ENCODE measurements at places on chromosomes 13 and 19.
A peak's percentile ranks its signal among the peaks of the same experiment; 100 is the strongest.

- no peak for DNase-seq
These were observed 24.6 kb upstream of the IGSF23 start for GRCh38 chr19:44588771-44589112.

DNA sequence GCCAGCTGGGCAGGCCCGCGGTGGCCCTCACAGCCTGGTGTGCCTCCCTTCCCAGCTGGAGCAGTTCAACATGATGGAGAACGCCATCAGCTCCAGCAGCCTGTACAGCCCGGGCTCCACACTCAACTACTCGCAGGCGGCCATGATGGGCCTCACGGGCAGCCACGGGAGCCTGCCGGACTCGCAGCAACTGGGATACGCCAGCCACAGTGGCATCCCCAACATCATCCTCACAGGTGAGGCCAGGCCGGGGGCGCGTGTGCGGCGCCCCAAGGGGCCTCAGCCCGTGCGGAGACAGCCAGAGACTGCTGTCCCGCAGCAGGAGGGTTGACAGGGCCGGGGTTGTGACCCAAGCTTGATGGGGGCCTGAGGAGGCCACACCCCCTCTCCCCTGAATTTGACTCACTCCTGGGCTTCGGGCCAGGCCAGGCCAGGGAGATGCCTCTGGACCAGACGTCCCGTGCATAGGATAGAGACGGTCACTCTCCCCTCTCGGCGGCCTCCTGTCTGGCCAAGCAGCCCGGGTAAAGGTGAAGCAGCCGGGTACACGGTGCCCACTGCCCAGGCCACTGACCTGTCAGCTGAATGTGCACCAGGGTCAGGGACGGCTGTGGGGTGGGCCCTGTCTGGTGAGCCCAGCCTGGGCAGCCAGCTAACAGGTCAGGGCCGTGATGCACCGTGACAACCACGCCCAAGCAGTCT lies 15.4 kb downstream of the COMP start:
- no peak for DNase-seq

DNA sequence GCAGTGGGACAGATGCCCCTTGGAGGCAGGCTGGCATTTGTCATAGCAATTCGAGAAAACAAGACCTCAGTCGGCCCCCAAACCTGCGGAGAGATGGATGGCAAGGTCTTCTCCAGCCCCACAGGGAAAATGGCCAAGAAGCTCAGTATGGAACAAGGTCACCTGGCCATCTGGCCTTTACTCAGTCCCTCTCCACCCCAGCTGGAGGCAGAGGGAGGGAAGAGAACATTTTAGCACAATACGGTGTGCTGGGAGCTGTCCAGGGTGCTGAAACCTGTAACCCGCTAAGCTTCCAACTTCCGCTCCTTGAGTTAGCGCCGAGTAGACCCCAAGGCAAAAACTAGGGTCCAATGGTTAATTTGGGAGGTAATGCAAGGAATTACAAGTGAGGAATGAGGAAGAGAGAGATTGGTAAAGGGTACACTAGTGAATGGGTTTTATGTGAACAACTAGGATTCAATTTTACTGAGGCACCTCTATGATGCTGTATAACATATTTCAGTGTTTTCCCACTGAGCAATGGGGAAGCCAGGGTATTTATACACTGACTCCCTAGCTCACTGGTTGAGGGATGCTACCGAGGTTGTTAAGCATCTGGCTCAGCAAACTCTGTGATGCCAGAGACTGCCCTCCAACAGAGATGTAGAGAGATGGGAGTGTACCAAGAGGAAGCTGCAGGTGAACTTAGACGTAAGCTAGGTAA lies 64.3 kb downstream of the CACNA1A start:
- DNase-seq = peak; percentile 96

GRCh38 chr13:19178901-19179593 lies 2.6 kb downstream of the TUBA3C start:
- DNase-seq = peak; percentile 9

DNA sequence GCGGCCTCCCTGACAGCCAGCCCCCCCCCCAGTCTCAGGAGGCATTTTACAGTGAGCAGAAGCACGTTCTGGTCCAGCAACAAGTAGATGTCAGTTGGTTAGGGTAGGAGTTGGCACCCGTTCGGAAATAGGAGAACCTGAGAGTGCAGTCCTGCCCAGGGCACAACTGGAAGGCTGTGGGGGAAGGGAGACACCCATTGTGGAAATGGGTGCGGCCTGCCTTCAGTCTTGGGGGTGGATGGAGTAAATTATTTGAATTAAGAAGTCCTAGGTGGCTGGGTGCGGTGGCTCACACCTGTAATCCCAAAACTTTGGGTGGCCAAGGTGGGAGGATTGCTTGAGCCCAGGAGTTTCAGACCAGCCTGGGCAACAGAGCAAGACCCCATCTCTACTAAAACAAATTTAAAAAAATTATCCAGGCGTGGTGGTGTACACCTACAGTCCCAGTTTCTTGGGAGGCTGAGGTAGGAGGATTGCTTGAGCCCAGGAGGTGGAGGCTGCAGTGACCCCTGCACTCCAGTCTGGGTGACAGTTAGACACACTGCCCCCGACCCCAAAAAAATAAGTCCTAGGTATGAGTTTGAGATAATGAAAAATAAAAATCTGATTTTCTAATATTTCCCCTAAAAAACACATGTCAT lies 1.2 kb downstream of the CIRBP start:
- DNase-seq = no peak

- no peak for DNase-seq
These were observed 18.1 kb downstream of the AKT2 start for GRCh38 chr19:40266912-40267600.

- no peak for DNase-seq
These were observed 285.8 kb upstream of the PCDH9 start for GRCh38 chr13:67515895-67516294.

DNA sequence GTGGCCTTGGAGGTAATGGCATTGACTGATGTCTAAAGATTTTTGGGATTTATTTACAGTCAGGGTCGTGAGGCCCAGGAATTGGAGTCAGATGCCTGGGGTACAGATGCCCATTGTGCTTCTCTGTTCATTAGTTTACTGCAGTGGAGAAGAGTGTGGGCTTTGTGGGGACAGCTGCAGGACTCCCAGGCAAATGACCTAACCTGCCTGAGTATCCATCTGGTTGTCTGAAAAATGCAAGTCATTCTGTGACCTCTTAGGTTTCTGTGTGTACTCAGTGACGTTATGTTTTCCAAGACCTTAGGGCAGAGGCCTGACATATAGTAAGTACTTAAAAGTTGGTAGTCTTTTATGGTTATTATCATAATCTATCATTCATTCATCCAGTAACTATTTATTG lies 60.5 kb downstream of the SPATA13 start:
- DNase-seq = no peak

- peak; percentile 31 for DNase-seq
These were observed 73.2 kb upstream of the MEDAG start for GRCh38 chr13:30832845-30833332.

DNA sequence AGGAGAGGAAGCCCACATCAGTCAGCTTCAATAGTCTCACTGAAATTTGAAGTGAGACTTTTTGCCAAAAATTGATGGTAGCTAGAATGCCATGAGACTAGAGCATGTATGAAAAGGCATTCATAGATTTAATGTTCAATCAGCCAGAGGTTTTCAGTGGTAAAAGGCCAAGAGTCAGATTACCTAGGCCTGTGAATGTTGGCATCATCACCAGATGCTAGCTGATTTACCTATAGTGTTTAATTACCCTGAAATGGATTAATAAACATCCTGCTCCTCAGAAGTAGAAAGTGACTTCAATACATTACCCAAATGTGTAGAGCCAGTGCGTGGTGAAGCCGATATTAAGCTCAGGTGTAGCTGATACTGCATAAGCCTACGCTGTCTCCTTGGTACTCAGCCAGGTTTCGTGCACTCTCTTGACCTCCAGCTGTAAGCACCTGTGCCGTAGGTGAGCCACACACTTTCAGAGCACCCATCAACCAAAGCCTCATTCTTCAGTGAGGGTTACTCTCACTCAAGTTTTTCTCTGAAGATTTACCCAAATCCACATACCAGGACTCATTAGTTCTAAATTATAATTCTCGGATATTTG lies 1140.3 kb upstream of the SLC10A2 start:
- no peak for DNase-seq

- peak; percentile 49 for DNase-seq
These were observed 72.6 kb downstream of the CDK8 start for GRCh38 chr13:26326562-26326961.

GRCh38 chr13:97448503-97449251 lies 14.7 kb downstream of the RAP2A start:
- DNase-seq = no peak

DNA sequence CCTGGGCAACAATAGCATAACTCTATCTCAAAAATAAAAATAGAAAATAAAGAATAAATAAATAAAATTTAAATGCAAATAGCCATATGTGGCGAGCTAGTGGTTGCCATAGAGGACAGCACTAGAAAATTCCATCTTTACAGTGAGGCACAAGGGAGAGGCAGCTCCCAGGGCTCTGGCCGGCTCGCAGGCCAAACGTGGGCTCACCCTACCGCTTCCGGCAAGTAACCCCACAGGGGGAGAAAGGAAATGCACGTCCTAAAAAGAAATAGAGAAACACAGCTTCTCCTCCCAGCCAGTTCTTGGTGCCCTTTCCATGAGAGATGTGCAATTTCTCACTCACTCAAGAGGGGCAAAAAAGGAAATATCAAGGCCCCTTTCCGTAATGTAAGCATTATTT lies 12.4 kb upstream of the GRWD1 start:
- no peak for DNase-seq

DNA sequence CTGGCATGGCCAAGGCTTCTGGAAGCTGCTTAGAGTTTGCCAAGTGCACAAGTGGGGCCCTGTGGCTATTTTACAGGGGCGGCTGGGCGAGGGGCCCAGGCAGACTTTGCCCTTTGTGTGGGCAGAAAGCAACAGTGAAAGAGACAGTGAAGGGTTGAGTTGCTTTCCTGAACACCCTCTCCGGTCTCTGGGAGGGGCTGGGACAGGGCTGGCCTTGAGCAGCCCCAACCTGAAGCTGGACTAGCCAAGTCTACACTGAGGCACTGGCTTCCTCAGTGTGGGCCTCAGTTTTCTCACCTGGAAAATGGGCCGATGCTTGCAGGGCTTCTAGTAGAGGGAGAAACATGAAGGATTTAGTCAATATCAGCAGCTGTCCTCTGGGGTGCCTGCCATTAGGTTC lies 2.4 kb upstream of the HOMER3 start:
- DNase-seq = no peak

GRCh38 chr19:27765397-27765796 lies 1447.6 kb downstream of the UQCRFS1 start:
- no peak for DNase-seq

DNA sequence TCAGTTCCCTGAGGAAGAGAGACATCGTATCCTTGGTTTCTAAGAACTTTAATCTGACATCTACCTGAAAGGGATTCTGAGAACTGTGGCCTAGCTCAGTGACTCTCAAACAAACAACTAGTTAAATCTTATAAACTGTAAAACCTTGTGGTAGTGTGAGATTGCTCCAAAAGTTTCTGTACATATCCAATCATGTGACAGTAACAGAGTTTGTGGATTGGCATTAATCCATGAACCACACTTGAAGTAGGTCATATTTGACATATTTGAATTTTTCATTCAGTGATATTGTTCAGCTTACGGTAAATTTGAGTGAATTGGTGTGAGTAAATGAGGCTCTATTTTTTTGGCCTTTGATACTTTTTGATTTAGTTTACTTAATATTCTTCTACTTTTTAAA lies 15.0 kb downstream of the TDRD3 start:
- no peak for DNase-seq

GRCh38 chr13:74274916-74275315 lies 140.7 kb upstream of the KLF12 start:
- DNase-seq = no peak

DNA sequence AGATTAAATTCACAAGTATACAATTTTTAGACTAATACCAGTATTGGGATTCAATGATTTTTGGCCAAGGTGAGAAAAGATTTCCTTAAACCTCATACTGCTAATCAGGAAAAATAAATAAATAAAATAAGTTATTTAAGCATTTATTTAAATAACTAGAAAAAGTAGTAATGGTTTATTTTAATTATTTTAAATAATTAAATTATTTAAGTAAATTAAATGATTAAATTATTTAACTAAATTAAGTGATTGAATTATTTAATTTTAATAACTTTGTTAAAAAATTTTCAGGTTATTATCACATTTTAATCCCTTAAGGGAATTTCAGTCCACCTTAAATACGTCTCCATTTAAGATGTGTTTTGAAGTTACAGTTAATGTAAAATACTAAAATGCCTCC lies 1831.5 kb upstream of the MIR17HG start:
- DNase-seq = no peak

- peak; percentile 73 for DNase-seq
These were observed 1.2 kb upstream of the ACP7 start for GRCh38 chr19:39082745-39083598.

DNA sequence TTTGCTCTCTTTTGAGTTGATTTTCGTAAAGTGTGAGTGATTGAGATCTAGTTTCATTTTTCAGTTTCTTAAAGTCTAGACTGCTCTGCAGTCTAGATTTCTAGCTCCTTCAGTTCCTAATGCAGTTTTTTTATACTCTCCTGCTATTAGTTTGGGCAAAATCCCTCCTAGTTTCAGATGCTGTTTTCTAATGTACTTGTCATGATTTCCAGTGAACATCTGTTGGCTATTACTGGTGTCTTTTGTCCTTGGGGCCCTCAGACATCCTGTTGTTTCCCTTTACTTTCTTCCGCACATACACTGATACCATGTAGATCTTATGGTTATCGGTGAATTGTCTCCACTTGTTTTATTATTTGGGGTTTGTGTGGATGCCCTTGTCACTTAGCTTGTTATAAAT lies 292.1 kb downstream of the TDRD3 start:
- no peak for DNase-seq

DNA sequence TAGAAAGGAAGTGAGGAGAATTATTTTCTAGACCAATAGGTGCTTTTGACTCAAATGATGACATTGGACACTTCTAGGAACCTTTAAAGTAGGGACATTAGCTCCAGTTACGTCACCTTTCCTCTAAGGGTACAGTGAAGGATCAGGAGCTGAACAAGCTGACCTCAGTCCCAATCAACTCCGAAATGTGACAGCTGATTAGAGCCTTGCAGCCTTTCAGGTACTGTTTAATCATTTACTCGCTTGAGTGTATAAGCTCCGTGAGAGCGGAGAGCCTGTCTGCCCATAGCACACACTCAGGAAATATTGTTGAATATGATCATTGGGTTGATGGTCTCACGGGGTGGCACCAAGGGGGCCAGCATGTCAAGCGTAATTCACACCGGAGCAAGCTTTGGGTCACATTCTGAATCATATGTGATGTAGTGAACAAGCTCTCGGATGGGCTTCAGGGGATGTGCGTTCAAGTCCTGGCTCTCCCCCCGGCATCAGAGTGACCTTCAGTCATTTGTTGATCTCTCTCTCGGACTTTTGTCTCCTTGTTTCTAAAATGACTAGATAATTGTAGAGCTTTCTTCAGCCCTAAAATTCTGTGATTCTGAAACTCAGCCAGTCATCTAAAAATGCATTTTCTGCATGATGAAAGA lies 141.9 kb downstream of the ZIC5 start:
- DNase-seq = no peak

DNA sequence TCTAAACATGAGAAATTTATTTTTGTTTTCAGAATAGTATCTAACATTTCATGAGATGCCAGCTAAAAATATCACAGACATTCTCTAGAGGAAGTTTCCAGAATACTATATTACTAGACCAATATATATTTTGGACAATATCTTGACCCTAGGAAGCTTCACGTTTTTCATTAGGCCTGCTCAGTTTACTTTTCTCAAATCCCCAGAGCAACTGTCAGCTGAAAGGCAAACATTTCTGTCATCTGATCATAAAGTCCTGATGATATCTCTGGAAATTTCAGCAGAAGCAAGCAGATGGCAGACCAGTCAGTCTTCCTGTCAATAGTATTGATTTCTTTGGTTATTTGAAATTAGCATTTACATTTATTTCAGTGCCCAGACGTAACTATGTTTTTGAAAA lies 4.0 kb downstream of the POSTN start:
- DNase-seq = no peak

All from cerebellar cortex (tissue), 1 donor.